ENCODE measurements at places on chromosomes 13 and 19.
A peak's percentile ranks its signal among the peaks of the same experiment; 100 is the strongest.

DNA sequence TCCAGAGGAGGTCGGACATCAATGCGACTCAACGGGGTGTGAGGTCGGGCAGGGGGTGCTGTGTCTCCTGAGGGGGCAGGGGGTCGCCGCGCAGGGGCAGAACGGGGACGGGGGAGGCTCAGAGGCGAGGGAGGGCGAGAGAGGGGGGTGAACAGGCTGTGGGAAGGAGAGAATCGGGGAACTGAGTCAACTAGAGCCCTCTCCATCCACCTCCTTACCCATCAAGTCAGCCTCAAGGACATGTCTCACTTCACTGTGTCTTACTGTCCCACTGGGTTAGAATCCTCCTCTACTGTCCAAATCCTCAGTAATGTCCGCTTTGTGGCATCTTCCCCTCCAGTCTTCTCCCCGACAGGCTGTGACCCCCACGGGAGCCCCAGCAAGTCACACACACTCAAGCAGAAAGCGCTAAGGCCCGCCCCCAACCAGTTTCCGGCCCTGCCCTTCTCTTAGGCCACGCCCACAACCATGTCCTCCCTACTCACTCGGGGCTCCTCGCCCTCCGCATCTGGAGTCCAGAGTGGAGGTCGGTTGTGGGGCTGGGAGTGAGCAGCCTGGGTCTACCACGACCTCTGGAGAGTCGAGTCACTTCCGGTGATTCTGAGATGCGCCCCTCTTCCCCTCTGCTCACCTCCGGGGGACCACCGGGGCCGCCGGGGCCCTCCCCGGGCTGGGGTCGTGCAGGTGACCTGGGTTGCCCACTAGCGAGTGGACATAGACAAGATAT lies 9.3 kb downstream of the PLEKHA4 start:
- no peak for DNase-seq

DNA sequence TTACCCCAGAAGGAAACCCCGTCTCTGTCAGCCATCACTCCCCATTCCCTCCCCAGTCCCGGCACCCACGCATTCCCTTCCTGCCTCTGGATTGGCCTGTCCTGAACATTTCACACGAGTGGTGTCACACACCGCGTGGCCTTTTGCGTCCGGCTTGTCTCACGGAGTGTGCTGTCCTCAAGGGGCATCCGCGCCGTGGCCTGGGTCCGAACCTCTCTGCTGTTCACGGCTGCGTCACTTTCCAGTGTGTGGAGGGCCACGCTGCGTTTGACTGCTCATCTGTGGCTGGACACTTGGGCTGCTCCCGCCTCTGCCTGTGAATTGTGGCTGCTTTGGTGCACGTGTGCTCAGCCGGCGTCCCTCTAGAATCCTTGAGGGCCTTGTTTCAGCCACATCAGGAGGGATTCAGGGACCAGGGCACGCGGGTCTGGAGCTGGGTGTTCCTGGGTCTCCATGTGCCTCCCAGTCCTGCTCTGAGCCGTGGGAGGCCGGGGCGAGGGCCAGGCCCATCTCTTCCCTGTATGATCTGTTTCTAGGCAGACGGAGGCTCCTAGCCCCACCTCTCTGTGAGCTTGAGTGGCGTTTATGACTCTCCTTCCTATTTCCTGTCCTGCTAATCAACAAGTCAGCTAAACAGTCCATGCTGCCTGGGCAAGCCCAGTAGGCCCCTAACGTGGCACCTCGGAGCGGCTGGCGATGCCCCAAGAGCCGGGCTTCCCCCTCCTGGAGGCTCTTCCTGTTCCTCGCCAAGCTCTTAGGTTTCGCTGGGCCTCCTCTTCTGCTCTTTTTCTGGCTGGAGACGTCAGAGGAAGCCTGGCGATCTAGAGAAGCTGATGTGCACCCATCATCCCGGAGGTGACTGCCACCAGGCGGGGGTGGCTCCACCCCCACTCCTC lies 8.1 kb downstream of the STK11 start:
- no peak for DNase-seq

DNA sequence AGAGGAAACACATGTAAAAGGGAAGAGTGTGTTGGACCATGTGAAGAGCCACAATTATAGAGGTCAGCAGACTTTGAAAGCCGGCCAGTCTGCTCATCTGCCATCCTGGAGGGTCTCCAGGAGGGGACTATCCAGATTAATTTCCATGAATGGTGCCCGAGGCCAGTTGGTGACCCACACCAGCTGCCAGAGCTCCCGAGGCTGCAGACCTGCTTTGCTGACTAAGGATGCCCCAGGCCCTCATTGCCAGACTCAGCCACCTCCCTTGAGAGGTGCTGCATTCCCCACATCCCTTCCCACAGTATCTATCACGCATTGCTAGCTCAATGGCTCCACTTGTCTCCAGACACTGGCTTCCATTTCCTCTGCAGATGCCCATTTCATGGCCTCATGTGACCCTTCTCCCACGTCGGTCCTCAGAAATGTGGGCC lies 110.3 kb downstream of the NALCN start:
- no peak for DNase-seq

DNA sequence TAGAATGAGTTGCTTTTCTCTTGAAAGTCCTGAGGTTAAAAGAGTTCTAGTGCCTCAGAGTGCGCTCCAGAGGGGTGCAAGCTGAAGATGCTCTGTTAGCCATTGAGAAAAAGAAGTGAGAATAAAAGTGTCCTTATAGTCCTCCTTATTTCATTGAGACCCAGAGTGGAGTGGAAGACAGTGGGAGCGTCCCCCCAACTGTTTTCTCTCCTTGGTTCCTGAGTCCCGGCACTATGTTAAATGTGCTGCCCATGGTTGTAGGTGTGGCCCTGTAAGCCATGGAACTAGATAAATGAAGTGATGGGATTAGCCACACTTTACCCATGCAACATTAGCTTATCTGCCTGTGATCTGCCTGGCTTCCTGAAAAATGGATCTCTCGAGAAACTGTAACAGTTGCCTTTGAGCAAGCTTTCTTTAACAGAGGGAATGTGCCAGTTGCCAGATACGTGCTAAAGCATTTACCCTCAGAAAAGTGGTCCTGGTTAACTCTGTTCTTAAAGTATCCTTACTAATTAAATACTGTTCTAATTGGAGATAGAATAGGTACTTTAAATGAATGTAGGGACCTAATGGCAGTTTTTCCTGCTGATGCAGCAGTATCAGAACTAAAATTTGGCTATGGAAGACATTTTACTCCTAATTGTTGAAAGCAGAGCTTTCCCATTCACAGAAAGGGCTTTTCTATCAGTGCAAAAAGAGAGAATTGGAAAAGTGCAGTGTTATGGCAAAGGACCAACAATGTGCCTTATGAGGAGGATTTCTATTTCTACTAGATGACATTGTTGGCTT lies 21.4 kb upstream of the PSG9 start:
- DNase-seq, result no peak

DNA sequence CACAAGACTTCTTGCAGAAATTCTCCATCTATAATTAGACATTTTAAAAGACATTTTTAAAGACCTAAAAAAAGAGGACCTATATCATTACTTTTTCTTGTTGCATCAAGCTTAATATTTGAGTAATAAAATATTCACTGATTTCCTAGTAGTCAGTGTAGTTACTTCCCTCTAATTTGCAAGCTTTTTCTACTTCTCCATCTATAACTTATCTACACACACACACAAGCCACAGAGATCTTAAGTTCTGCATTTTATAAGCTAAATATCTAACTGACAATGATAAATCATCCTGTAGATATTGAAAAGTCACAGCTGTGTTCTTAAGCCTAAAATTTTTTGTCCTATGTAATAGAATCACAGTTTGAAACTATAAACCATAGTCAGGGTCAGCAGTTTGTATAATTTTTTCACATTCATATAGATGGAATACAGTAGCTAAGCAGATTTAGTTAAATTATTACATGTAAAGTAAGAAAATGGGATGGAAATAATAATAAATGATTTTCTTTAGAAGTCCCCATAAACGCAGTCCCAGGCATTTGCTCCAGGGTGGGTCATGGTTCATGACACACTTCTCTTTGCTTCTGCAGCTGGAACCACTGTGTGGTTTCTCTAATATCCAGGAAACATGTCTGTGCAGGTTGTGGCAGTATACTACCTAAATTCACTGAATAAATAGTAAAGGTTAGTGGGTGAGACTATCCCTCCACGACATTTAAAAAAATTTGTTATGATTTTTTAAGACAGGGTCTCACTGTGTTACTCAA lies 60.2 kb downstream of the ESD start:
- no peak for DNase-seq

DNA sequence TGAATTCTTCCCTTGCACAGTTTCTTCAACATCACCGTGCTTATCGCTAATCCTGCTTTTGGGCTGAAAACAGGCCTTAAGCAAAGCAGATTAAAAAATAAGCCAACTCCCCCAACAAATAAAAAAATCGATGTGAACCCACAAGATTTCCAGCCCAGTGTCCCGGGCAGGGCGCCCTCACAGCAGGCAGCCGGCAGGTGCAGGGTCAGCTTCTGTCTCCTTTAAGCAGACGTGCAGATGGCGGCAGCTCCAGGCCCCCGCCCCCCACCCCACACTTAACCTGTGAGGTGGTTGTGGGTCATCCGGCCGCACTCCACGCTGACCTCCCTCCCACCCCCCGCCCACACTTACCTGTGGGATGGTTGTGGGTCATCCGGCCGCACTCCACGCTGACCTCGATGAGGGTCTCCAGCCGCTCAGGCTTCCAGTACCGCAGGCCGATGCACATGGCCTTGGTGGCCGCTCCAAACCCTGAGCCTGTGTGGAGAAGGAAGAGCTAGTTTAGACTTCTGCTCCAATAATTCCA lies 19.8 kb downstream of the ADPRHL1 start:
- no peak for DNase-seq

- no peak for DNase-seq
Measured at GRCh38 chr19:28968721-28969120, 244.2 kb downstream of the UQCRFS1 start.

GRCh38 chr19:41016488-41017071 lies 25.5 kb downstream of the CYP2B6 start:
- DNase-seq, result no peak

GRCh38 chr19:10115392-10116084 lies 4.0 kb downstream of the P2RY11 start:
- no peak for DNase-seq

- no peak for DNase-seq
Measured at GRCh38 chr13:79468819-79469218, 12.1 kb upstream of the NDFIP2 start.

DNA sequence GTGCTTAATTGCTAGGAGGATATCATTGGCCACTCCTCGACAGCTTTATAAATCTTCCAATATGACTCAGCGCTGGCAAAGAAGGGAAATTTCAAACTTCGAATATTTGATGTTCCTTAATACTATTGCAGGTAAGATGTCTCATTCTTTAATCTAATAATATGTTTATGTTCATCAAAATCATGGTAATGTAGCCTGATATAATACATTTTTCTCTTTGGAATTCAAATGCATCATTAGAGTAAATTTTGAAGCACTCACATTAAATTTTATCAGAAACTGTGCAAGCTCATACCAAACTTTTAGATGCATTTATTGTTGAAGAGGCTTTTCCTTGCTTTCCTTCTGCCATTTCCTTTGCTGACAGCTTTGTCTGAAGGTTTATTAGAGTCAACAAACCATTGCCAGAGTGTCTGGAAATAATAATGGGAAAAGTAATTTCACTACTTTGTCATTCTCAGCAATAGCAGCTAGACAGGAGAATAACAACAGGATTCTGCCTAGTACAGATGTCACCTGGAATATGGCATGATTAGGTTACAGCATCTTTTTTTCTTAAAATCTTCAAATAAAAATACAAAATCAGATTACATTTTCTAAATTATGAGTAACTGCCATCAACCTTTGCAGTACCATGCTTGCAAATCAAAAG lies 78.6 kb upstream of the MAB21L1 start:
- peak; percentile 3 for DNase-seq

DNA sequence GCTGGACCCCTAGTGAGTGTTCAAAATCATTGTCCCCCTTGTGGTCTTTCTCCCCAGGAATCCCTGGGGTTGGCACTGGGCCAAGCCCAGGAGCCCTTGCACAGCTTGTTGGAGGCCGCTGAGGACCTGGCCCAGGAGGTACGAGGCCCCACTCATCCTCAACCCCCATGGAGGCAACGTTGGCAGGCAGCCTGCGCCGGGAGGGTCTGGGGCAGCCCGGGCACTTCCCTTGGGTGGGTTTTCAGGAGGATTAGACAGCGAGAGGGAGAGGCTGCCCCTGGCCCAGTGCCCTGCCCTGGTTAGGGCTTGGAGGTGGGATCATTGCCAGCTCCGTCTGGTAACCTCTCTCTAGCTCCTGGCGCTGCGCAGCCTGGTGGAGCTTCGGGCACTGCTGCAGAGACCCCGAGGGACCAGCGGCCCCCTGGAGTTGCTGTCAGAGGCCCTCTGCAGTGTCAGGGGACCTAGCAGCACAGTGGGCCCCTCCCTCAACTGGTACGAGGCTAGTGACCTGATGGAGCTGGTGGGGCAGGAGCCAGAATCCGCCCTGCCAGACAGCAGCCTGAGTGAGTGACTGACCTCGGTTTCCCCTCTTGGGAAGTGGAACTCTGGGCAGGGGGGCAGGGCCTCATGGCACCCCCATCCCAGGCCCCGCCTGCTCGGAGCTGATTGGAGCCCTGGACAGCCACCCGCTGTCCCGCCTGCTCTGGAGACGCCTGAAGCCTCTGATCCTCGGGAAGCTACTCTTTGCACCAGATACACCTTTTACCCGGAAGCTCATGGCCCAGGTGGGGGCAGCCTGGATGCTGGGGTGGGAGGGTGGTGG lies 3.0 kb downstream of the ABCA7 start:
- DNase-seq, result peak; percentile 76

- no peak for DNase-seq
Measured at GRCh38 chr19:48810151-48810550, 678 bp downstream of the BCAT2 start.

DNA sequence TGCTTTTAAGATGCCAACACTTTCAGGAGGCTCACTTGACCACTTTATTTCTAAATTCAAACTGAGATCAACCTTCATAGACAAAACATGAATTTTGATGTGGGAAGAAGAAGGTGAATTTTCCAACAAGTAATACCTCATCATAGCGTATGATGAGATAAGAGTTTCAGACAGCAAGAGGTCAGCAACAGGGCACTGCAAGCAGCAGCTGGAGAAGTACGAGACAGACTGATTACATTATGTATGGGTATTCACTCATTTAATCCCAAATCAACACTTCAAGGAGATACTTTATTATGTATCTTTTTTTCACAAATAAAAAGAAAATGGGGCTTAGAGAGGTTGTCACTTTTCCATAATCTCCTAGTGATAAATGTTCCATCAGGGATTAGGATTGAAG lies 389.8 kb downstream of the TBC1D4 start:
- no peak for DNase-seq

Measured in NCI-H1105 treated with DMSO at 0.1 percent for 48 hours (cell line).